NCI-H1436 (cell line): ENCODE measurements at places on chromosomes 3 and 15.
A peak's percentile ranks its signal among the peaks of the same experiment; 100 is the strongest.

GRCh38 chr3:183158551-183159006 is 4.0 kb downstream of the LAMP3 start:
- no peak for DNase-seq

- no peak for DNase-seq
These were observed 50.2 kb downstream of the ANXA2 start for GRCh38 chr15:60347480-60348049.

DNA sequence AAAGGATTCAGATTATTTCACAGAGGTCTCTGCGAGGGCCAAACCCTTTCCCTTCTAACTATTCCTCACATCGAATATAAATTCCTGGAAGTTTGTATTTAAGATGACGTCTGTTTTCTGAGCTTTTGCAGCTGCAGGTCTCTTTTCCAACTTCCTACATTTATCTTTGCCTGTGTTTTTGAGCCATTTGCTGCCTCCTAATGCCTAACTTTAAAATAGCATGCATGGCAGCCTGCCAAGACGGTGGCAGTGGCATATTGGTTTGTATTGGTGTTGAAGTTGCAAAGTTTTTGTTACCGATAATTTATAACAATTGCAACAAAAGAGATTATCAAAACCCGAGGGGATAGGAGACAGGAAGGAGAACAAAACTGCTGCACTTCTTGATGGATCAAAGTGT is 187.1 kb upstream of the DNAJC19 start:
- DNase-seq: peak; percentile 68

DNA sequence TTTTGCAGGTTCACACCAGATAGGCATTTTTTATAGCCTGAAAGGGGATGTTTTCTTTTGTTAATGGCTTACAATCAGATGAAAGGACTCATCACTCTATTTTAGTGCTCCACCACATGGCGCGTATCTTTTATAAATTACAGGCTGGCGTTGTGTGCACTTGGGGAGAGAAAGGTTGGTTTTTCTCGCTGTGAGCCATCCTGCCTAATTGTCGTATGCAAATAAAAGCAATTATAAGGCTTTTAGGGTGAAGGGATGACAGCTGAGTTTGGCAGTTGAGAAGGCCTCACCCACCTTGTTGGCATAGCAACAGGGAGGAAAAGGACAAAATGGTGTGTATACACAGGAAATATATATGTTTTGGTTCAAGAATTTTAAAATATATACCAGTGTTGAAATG is 268.0 kb downstream of the NR2F2 start:
- DNase-seq: peak; percentile 59

DNA sequence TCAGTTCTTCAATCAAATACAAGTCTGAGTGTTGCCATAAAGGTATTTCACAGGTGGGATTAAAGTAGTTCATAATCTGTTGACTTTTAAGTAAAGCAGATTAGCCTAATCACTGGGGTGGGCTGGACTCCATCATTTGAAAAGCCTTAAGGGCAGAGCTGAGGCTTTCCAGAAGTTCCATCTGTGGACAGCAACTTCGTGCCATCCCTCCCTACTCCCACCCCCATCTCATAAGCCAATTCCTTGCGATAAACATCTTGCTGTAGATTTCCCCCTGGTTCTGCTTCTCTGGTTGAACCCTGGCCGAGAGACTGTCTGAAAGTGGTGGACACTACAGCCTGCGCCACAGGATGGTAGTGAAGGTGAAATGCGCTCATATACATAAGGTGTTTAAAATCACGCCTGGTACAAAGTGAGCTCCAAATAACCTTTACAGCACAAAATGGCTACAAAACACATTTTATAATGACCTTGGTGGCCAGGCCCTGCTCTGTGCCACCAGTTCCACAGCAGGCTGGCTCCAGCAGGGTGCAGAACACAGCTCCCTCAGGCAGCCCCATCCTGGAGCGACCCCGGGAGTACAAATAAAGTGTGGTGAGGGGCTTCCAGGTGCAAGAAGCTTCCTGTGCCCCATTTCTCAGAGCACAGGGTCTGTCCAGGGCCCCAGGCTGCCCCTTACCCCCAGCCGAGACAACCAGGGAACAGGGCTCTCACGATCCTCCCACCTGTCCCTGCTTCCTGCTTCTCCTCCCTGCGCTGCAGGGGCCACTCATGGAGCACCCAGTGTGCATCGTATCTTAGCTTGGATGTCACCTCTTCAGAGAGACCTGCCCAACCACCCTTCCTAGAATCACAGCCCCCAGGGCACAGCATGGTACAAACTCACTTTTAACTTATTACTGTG is 25.8 kb upstream of the GATA2 start:
- no peak for DNase-seq

- peak; percentile 10 for DNase-seq
These were observed 145.9 kb downstream of the TBL1XR1 start for GRCh38 chr3:177051411-177051810.

DNA sequence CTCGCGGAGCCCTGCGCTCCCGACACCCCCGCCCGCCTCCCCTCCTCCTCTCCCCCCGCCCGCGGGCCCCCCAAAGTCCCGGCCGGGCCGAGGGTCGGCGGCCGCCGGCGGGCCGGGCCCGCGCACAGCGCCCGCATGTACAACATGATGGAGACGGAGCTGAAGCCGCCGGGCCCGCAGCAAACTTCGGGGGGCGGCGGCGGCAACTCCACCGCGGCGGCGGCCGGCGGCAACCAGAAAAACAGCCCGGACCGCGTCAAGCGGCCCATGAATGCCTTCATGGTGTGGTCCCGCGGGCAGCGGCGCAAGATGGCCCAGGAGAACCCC is 464 bp downstream of the SOX2 start:
- no peak for DNase-seq

- no peak for DNase-seq
These were observed 28.2 kb upstream of the KCNMB3 start for GRCh38 chr3:179278932-179279693.

GRCh38 chr15:32120577-32121383 is 90.5 kb downstream of the CHRNA7 start:
- no peak for DNase-seq

DNA sequence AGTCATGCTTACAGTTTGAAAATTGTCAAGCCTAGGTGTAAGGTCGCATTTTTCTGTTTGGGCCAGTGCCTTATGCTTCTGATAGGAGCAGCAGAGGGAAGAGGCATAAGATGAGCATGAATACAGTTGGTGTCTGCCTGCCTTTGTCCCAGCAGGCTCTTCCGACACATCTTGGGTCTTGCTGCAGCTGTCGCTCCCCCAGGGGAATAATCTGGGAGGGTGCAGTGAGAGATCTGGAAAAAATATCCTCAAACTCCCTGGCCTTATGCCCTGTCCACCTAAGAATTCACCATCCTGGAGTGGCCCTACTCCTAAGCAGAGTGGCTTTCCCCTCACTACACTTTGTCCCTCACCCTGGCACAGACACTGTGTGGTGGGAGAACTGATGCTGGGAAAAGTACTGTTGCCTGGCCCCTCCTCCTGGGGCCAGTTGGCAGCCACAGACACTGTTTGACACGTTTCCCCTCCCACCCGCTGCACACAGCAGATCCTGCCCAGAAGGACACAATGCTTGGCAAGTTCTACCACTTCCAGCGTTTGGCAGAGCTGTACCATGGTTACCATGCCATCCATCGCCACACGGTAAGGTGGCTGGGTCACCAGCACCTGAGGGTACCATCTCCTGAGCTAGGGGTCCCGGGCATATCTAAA is 21.1 kb upstream of the RHO start:
- DNase-seq: no peak

GRCh38 chr3:112167758-112168157 is 34.7 kb upstream of the GCSAM start:
- no peak for DNase-seq

DNA sequence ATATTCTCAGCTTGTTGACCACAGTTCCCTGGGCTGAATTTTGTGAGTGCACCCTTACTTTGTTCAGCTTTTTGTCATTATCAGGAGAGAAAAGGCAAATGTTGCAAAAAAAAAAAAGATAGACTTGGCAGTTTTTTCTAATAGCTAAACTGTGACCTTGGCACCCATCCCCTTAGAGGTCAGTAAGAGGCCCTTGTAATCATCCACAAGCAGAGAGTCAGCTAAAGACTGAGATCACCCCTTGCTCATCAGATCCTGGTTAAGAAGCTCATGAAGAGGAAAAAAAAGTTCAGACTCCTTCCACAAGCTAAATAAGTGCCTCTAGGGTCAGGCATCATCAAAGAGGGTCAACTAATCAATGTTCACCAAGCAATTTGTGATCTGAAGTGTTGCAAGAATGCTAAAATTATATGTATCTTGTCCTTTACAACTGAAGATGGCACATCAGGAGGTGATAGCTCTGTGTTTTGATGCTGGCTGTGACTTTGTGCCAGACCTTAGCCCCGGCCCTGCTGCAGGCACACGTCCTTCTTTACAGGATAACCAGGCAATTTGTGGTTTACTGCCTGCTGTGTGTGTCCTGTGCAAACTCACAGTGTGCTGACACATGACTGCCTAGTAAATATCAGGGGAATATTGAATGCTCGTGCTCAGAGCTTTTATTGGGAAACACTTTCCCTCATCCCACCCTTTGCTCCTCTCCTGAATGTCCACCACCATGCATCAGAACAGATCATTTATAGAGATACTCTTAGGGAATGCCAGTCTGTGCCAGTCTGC is 262.9 kb downstream of the IL5RA start:
- DNase-seq: no peak

GRCh38 chr15:91193378-91193720 is 93.3 kb downstream of the SV2B start:
- DNase-seq: no peak

DNA sequence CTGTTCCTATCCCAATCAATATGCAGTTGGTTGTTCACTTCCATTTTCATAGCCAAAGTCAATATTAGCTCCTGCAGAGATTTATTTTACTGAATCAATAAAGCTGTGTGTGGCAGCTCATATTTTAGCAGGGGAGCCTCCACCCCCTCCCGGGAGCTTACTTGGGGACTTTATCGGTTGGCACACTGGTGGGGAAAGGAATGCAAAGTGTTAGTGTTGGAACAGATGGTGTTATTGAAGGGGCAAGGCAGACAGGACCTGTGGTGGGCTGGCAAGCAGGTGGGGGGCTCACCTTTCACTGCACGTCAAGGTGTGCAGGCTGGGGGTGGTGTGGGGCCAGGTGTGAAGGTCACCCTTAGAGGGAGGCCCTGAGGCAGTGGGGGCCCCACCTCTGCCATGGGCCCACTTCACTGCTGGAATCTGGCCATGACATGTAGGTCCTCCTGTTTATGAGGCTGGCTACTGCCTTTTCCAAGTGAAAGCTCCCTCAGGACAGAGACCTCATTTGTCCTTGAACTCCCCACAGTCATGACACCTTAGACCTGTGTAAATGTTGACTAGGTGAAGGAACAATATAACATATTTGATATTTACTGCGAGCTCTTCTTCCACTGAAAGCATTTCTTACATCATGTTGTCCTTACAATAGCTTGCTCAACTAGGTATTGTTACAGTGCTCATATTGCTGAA is 44.0 kb upstream of the SEC22A start:
- no peak for DNase-seq

GRCh38 chr15:31211353-31211752 is 109.8 kb upstream of the TRPM1 start:
- no peak for DNase-seq
